Left ventricle myocardium superior (tissue), 1 donor: ENCODE measurements at places on chromosomes 12 and 14. TPM values are rescaled to one million over a fixed set of nuclear protein-coding genes. Genes with fewer than 3 reads are reported as not detected.

The GPR84 gene
- total RNA-seq, result not detected

The TAS2R30 gene
- 0.72 TPM for total RNA-seq

The KRT77 gene
- total RNA-seq, result not detected

The LARP4 gene
- 55.6 TPM for total RNA-seq

The CD163L1 gene
- total RNA-seq, result 1.6 TPM

The CNOT2 gene
- total RNA-seq, result 36.9 TPM

The SLCO1B1 gene
- total RNA-seq, result not detected

The MIPOL1 gene
- total RNA-seq, result 6.5 TPM

The ALDH1L2 gene
- total RNA-seq, result 2.5 TPM

The DPPA3 gene
- total RNA-seq, result not detected

The PPP1R1A gene
- 298 TPM for total RNA-seq

The ASIC1 gene
- total RNA-seq, result 0.99 TPM

The DNAI7 gene
- total RNA-seq, result 0.89 TPM

The SERPINA3 gene
- 63.5 TPM for total RNA-seq

The SLC38A4 gene
- 2.1 TPM for total RNA-seq

The TAS2R13 gene
- 0.30 TPM for total RNA-seq

The CCDC177 gene
- not detected for total RNA-seq

The CLEC2A gene
- total RNA-seq, result not detected

The FERMT2 gene
- 116 TPM for total RNA-seq

The TNS2 gene
- total RNA-seq, result 120 TPM

The ADAM21 gene
- total RNA-seq, result 0.32 TPM

The BCL2L14 gene
- not detected for total RNA-seq

The GTF2A1 gene
- 18.9 TPM for total RNA-seq

The TAS2R19 gene
- 0.77 TPM for total RNA-seq

The AKT1 gene
- 142 TPM for total RNA-seq

The KRT74 gene
- total RNA-seq, result not detected
